MCF 10A (cell line): ENCODE measurements at places on chromosomes 16 and 17. TPM values are rescaled to one million over a fixed set of nuclear protein-coding genes. Genes with fewer than 3 reads are reported as not detected.

DNA sequence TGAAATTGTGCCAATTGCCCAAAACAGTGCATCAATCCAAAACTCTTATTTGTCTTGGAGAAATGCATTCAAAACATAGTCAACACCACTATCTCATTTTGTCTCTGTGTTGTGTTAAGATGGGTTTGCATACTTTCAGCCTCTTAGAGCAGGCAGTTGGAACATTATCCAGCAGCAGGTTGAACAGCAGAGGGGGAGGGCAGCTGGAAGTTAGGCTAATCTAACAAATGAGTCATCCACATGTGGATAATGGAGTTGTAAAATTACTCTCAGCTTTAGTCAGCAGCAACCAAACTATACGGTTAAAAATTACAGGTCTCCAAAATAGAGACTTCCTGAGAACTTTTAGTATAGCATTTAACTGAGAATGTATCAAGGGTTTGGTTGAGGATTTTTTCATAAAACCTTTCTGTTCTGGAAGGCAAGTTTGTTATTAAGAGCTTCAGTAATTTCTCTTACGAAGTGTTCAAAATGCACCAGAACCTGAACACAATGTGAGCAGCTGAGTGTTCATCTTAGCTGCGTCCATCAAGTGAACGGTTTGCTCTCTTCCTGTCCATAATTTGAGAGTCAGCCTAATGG lies 46.3 kb downstream of the PRKCA start:
- peak overlapping the region; percentile 36 for H3K27ac ChIP-seq
- H3K36me3 ChIP-seq = peaks cover 10% of the 10 kb centered on the region
- DNase-seq = peak; percentile 70
- H3K4me1 ChIP-seq = peaks cover 25% of the 10 kb centered on the region
- no peaks in the 10 kb centered on the region for H3K27me3 ChIP-seq

DNA sequence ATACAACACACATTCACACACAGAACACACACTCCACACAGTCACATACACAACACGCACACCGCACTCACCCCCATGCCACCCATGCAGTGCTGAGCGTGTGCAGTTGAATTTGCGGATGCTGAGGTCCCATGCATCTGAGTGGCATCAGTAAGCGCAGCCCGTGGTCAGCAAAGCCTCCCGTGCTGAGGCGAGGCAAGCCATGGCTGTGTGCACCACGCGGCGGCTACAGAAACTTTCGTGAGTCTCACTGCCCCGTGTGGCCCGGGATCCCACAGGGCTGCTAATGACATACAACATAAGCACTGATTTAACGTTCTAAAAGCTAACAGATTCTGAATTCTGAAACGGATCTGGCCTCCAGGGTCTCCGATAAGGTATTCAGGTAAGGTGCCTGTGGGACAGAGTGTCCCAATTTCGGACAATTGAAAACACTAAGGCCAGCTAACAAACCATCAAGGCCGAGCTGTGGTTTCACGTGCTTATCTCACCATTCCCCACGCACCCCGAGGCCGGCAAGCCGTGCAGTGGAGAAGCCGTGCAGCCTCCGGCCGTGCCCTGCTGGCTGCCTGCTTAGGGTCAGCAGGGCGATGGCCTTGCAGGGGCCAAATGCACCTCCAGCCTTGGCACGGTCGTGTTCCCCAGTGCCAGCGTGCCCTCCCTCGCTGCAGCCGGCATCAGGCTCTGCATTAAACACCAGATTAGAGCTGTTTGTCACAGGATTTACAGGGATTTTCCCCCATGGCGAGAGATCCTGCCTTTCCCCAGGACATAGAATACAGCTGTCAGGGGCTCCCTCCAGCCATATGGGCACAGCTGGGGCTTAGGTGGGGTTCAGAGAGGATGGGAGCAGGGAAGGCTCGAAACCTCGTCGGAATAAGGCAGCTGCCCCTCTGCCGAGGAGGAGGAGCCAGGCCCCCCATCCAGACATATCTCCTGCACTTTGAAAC lies 191.7 kb downstream of the C16orf95 start:
- H3K4me3 ChIP-seq = no peak overlapping the region
- H3K27me3 ChIP-seq = no peaks in the 10 kb centered on the region
- H3K36me3 ChIP-seq = no peaks in the 10 kb centered on the region
- no peak for DNase-seq

DNA sequence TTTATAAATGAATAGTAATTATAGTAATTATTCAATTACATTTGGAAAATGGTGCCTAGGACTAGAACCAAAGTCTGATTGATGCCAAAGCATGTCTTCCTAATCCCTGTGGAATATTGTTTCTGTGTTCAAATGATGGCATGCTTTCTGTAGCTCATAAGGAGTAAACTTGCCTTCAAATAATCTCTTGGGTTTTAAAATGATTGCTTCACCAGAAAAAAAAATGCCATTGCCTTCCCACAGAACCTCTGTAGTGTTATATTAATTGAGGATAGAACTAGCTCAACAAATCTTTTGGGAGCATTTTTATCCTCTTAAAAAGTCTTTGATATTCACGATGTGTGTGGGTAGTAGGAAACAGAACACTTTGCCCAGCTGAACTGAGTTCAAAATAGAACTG lies 7.7 kb upstream of the TMEM100 start:
- peak overlapping the region; percentile 17 for H3K4me3 ChIP-seq
- no peak for DNase-seq
- H3K27ac ChIP-seq = peak overlapping the region; percentile 55
- peaks cover 5% of the 10 kb centered on the region for H3K36me3 ChIP-seq
- H3K4me1 ChIP-seq = peaks cover 80% of the 10 kb centered on the region

- peaks cover 26% of the 10 kb centered on the region for H3K36me3 ChIP-seq
- DNase-seq = no peak
- peaks cover 19% of the 10 kb centered on the region for H3K4me1 ChIP-seq
- no peak overlapping the region for H3K4me3 ChIP-seq
- H3K27ac ChIP-seq = no peak overlapping the region
Measured at GRCh38 chr17:75893305-75894048, 3.3 kb downstream of the TRIM65 start.

- no peak for DNase-seq
- peaks cover 7% of the 10 kb centered on the region for H3K36me3 ChIP-seq
- peaks cover 19% of the 10 kb centered on the region for H3K27me3 ChIP-seq
- H3K4me3 ChIP-seq = peak overlapping the region; percentile 57
- peak overlapping the region; percentile 52 for H3K27ac ChIP-seq
Measured at GRCh38 chr17:78316115-78316866, 43.6 kb downstream of the SOCS3 start.

- no peak for DNase-seq
- peaks cover 8% of the 10 kb centered on the region for H3K36me3 ChIP-seq
Measured at GRCh38 chr17:596287-596686, 118.4 kb downstream of the VPS53 start.

GRCh38 chr16:88558457-88559442 lies 11.5 kb upstream of the ZC3H18 start:
- no peaks in the 10 kb centered on the region for H3K4me1 ChIP-seq
- H3K27ac ChIP-seq = no peak overlapping the region
- H3K27me3 ChIP-seq = peaks cover 12% of the 10 kb centered on the region

- peaks cover 5% of the 10 kb centered on the region for H3K36me3 ChIP-seq
- H3K4me3 ChIP-seq = peak overlapping the region; percentile 22
- H3K27me3 ChIP-seq = no peaks in the 10 kb centered on the region
- peak overlapping the region; percentile 44 for H3K27ac ChIP-seq
- peak; percentile 90 for DNase-seq
- peaks cover 32% of the 10 kb centered on the region for H3K4me1 ChIP-seq
Measured at GRCh38 chr16:70746040-70746707, 54.8 kb downstream of the VAC14 start.

- H3K27ac ChIP-seq = no peak overlapping the region
- H3K4me3 ChIP-seq = no peak overlapping the region
- no peaks in the 10 kb centered on the region for H3K4me1 ChIP-seq
- H3K36me3 ChIP-seq = peaks cover 64% of the 10 kb centered on the region
- H3K27me3 ChIP-seq = no peaks in the 10 kb centered on the region
- DNase-seq = no peak
Measured at GRCh38 chr17:42310787-42311215, 22.5 kb downstream of the STAT5A start.

GRCh38 chr17:59804901-59805465 lies 87.8 kb downstream of the TUBD1 start:
- H3K27ac ChIP-seq = no peak overlapping the region
- H3K27me3 ChIP-seq = no peaks in the 10 kb centered on the region
- H3K36me3 ChIP-seq = peaks cover 8% of the 10 kb centered on the region
- H3K4me1 ChIP-seq = no peaks in the 10 kb centered on the region

DNA sequence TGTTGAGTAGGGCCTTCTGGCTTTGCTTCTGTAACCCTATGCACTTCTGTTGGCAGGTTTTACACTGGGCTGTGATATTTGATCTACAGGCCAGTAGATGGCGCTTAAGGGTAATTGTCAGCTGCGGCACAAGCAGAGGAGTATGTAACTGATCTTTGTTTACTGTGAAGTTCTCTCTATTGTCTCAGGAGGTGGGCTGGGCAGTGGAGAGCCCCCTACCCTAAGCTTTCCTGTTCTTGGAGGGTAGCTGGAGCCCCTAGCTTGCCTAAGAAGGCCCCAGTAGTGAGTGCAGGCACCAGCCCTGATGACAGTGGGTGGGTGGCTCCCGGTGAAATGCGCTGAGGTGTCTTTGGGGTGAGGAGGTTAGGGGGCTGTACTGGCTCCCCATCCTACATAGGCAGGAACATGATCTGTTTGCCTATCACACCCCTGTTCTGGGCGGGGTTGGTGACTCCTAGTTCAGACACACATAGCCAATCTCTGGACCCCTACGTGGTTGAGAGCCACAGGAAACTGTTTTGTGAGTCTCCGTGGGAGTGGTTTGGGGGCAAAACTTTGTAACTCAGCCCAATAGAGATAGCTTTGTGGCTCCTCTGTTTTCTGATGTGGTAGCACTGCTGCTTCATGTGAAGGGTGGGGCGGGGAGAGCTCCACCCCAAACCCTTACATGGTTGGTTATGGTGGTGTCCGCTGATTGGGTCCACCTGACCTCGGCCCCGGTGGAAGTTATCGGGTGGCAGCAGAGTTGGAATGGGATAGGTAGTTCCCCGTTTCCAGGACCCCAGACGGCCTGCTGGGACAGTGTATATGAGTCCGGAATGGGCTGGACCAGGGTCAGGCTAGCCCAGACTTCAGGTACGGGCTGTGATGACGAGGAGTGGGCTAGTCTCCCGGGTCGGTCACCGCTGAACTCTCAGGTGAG lies 60.4 kb downstream of the SLFN11 start:
- no peak overlapping the region for H3K4me3 ChIP-seq
- peaks cover 81% of the 10 kb centered on the region for H3K27me3 ChIP-seq
- no peak overlapping the region for H3K27ac ChIP-seq
- no peaks in the 10 kb centered on the region for H3K36me3 ChIP-seq
- peak; percentile 77 for DNase-seq

DNA sequence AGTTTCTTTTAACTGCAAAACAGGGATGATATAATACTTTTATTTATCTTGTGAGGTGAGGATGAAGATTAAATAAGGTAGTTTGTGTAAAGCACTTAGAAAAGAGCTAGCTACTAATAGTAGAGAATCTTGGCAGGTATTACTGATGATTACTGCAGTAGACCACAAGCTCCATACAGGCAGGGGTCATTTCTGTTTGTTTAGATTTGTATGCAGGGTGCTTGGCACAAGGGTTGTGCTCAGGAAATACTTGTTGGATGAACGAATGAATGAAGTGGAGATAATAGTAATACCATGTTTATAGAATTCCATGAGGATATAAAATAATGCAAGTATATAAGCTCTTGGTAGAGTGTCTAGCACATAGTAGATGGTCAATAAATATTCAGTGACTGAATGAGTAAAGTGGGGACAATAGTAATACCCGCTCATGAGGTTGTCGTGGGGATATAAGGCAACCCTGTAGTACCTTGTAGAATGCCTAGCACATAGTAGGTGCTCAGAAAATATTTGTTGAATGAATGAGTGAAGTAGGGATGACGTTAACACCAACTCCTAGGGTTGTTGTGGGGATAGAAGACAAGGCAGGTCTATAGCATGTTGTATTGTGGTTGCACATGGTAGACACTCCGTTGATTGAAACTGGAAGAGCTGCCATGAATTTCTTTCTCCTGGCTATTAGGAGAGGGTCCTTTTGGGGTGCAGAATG lies 83.0 kb downstream of the ABCC1 start:
- no peak overlapping the region for H3K4me3 ChIP-seq
- no peak overlapping the region for H3K27ac ChIP-seq
- H3K36me3 ChIP-seq = peaks cover 56% of the 10 kb centered on the region
- H3K4me1 ChIP-seq = peaks cover 6% of the 10 kb centered on the region

DNA sequence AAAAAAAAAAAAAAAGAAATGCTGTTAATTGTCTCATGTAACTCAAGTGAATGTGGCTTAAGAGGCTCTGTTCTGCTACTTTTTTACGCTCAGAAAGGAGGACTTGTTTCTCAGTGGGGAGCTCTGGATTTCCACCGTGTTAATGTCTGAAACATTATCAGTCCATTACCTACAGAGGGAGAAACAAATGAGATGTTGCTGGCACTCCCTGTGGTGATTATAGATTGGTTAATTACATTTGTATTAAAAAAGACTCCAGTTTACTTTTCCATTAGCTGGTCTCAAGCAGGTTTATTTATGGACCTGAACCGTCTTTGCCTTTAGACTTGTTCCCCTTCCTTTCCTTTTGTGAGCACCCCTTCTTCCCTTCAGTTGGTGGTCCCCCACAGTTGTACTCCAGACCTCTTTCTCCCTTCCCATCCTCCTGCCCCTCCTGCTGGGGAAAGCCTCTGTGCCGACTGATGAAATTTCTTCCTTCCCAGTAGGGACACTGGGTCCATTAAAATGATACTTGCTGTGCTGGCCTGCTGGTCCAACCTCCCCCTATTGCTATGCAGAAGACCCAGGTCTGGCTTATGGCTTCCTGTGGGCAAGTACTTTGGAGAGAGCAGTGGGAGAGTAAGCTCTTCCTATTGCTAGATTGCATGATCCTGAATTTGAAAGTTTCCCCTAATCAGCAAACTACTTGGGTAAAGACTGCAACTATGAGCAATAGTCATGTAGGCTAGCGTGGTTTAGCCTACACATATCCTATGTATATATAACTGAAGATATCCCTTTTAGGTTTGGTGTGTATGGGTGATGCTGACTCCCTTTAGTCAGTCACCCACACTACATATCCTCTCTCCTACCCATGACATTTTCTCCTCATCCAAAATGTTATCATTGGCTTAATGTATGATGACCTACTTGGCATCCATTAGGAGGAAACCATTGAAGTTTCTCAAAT lies 8.1 kb downstream of the CDC6 start:
- H3K27ac ChIP-seq = no peak overlapping the region
- H3K27me3 ChIP-seq = no peaks in the 10 kb centered on the region
- H3K36me3 ChIP-seq = peaks cover 52% of the 10 kb centered on the region
- H3K4me3 ChIP-seq = no peak overlapping the region
- DNase-seq = no peak
- peaks cover 4% of the 10 kb centered on the region for H3K4me1 ChIP-seq

The ZG16 gene
- total RNA-seq = not detected in 2 replicates

The CIBAR2 gene
- not detected in 2 replicates for total RNA-seq

The CD300H gene
- total RNA-seq = not detected in 2 replicates

The CCL16 gene
- total RNA-seq = not detected in 2 replicates

The NOG gene
- 1.1 and 1.7 TPM in 2 replicates for total RNA-seq

The COL1A1 gene
- total RNA-seq = 3.4 and 4.5 TPM in 2 replicates

The GPRC5B gene
- not detected in 2 replicates for total RNA-seq

The ZDHHC1 gene
- 5.9 and 7.6 TPM in 2 replicates for total RNA-seq

The ABCC11 gene
- total RNA-seq = 0.20 and 0.44 TPM in 2 replicates
